Right hindlimb (tissue), 1 donor: ENCODE measurements at places on chromosomes 16 and 17.

GRCh38 chr17:44038604-44039011, 23.8 kb upstream of the TMEM101 start:
- peak; percentile 35 for DNase-seq

GRCh38 chr17:68134046-68134637, 98.6 kb downstream of the KPNA2 start:
- DNase-seq, result no peak

GRCh38 chr17:5361426-5361825, 58.0 kb downstream of the NUP88 start:
- DNase-seq, result no peak

DNA sequence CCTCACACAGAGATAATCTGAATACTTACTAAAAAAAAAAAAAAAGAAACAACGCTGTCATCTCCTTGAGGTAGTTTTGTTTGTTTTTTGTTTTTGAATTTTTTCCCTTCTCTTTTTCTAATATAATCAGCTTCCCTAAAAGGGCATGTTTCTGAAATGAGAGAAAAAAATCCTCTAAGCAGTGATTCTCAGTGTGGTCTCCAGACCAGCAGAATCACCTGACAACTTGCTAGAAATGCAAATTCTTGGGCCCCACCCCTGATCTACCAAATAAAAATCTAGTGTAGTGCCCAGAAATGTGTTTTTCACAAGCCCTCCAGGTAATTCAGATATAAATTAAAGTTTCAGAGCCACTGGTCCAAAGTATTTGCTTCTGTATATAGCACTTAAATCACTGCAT, 65.4 kb downstream of the SSH2 start:
- DNase-seq, result no peak

GRCh38 chr16:57476546-57477410, 9.5 kb downstream of the DOK4 start:
- peak; percentile 11 for DNase-seq

GRCh38 chr17:31823014-31823413, 36.0 kb downstream of the COPRS start:
- no peak for DNase-seq

DNA sequence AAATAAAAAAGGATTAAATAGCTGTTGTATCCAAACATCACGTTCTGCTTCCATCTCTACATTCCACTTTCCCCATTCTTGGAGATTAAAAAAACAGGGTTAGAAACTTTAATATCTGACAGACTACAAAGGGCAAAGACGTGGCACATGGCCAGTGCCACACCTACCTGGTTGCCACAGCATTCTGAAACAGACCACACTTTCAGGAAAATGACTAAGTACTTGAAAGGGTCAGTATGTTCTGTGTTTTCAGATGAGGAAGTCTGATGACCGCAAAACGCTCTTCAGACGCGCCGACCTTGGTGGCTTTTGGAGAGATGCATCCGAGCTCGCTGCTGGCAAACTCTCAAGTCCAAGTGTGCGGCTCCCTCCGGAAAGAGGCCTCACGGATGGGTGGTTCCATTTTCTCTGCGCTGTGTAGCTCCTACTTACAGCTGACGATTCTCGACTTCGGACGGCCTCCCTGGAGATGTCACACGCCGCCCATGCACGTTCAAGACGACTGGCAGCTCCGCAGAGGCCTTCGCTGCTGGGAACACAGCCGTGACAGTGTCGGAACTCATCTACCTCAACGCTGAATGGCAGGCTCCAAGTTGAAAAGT, 15.5 kb downstream of the MAP1LC3B start:
- peak; percentile 55 for DNase-seq

DNA sequence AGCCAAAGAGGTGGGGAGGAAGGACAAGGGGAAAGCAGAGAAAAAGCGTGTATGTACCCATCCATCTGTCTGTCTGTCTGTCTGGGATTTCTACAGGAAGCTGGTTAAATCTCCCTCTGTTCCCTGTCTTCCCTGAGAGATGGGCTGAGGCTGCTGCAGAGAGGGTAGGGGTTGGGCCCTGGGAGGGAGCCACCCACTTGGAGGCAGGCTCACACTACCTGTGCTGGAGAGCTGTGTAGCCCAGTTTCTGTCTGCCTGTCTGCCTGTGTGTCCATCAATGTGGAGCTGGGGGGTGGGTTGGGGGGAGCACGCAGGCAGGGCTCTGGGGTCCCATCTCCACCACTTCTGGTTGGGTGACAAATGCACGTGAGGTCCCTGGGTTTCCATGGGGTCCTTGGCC, 18.6 kb upstream of the C17orf113 start:
- DNase-seq, result no peak

- no peak for DNase-seq
These were observed 14.1 kb upstream of the ITGB4 start for GRCh38 chr17:75707079-75707571.

- no peak for DNase-seq
These were observed 5.7 kb upstream of the SLC38A8 start for GRCh38 chr16:84048270-84048669.

- DNase-seq, result no peak
These were observed 1.8 kb downstream of the CNTNAP4 start for GRCh38 chr16:76278980-76279379.

DNA sequence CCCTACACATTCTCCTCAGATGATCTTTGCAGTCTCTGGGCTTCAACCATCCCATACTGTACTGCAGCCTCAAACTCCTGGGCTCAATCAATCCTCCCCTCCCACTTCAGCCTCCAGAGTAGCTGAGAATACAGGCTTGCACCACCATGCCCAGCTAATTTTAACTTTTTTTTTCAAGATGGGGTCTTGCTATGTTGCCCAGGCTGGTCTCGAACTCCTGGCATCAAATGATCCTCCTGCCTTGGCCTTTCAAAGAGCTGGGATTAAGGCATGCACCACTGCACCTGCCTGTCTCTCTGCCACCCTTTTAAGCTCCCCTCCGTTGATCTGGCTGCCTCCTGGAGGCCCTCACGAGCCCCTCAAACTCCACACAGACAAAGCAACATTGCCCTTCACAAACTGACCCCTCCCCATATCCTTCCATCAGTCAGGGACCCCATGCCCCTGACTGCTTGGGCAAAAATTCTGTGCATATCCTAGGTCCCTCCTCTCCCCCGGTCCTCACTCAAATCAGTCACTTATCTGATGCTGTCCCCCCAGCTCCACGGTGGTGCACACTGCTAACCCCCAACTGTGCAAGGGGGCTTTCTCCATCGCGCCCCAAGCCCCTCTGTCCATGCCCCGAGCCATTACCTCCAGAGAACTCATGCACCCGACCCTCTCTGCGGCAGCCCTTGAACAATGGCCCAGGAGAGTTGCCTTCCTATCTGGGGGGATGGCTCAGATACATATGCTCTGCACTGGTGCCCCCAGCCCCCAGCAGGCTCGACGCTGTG, 252.9 kb downstream of the KATNIP start:
- no peak for DNase-seq

GRCh38 chr16:86040496-86040895, 141.5 kb downstream of the IRF8 start:
- DNase-seq, result no peak

DNA sequence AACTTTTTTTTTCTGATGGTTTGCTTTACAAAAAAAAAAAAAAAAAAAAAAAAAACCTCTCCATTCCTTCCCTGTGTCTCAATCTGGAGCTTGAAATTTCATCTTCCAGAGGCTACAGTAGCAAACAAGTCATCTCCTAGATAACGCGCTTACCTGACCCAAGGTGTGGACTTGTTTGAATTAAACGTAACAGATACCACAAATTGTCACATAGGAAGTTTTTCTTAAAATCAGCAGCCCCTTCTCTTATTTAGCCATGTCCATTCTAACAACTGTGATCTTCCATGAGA, 2.0 kb downstream of the STAT5B start:
- no peak for DNase-seq

- no peak for DNase-seq
These were observed 6.0 kb downstream of the DOC2A start for GRCh38 chr16:30004811-30005242.

DNA sequence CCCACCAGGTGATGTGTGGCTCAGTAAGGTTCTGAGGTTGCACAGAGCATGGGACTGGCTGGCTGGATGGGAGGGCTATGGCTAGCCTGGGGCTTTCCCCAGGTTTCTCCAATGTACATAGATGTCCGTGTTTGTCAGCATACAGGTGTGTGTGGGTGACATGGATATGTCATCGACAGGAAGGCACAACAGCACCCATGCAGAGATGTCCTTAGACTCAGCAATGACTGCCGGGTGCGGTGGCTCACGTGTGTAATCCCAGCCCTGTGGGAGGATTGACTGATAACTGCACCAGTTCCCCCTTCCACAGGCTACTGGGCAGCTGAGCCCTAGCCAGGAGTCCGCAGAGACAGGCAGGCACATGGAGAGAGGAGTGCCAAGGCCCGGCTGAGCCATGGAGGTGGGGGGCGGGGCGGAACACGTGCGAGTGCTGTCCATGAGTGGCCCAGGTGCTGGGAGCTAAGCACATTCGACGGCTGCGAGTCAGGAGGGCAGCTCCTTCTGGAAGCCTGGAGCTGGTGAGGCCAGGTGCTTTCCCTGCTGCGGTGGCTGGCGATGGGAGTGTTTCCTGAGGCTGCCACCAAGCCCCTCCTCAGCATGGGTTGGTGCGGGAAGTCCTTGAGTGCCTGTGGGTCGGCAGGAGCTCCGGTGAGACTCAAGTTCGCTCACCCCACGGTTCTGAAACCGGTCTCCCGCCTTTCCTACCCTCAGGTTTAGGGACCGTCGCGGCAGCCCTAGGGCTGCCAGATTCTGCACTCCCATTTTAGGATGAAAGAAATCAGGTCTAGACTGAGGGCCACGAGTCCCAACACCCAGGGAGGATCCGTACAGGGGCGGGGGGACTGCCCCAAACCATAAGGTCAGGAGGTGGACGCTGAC, 858 bp upstream of the ASPSCR1 start:
- DNase-seq, result no peak

DNA sequence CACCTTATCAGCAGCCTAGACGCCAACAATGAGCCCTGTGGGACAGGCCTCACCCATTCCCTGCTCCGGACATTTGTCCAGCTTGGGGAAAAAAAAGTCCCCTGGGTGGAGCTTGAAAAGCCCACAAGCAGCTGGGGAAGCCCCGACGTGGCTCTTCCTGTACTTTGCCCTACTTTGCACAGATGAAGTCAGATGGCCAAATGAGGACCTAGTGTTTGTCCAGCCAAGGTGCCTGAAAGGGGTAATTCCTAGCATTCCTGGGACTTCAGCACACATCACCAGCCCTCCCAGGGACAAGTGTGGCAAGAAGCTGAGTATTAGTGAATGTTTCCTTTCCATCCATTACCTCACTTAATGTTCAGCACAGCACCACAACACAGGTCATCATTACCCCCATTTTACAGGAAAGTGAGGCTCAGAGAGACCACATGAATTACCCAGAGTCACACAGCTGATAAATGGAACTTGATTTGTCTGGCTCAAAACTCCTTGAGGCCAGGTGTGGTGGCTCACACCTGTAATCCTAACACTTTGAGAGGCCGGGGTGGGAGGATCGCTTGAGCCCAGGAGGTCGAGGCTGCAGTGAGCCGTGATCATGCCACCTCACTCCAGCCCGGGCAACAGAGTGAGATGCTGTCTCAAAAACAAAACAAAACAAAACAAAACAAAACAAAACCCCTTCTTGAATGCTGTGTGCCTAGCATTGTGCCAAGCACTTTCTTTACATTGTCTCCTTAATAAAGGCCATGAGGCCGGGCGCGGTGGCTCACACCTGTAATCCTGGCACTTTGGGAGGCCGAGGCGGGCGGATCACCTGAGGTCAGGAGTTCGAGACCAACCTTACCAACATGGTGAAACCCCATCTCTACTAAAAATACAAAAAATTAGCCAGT, 19.9 kb upstream of the PLLP start:
- DNase-seq, result peak; percentile 31

DNA sequence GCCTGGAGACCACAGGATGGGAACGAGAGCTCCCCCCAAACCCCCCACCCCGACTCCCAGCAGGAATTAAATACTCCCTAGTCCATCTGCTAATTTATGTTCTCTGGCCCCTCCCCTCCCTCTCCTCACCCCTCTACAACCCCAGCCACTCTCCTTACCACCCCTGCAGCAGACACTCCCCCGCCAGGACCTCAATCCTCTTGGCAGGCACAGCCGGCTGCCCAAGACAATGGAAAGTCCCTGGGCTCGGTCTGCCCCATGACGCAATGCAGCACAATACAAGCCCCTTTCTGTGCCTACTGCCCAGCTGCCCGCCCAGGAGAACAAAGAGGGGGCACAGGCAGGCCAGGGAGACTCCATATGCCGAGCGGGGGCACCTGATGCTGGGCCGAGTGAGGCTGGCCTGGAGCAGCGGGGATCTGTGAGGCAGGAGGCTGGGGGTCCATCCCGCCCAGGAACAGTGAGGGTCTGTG, 30.3 kb upstream of the CDC42EP4 start:
- DNase-seq, result peak; percentile 88

DNA sequence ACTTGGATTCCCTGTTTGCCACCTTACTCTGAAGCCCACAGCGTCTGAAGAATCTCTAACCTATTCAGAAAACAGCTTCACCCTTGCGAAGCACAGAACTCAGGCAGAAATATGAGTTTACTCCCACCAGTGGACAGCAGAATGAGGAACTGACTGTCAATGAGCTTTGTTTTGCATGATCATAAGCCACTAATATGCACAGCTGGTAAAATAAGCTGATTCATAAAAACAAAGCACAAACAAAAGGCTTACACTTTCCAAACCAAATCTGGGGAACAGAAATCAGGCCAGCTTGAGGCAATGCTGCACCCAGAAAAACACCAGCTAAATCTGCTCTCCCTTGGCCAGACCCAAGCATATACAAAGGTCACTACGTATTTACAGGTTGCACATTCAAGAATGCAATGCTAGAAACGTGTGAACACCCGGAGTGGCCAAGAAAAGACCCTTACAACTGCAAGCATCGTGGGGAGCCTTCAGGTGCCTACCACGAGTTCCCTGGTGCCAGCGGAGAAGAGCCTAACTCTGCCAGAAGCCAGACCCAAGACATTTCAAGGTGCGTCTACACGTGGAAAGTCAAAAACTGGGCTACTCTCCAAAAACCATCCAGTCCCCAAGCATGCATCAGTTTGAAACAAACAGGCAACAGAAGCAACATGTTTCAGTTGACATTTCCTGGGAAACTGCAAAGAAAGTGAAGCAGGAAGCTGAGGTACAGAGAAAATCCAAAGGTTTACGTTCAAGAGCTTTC, 207.1 kb downstream of the ZFHX3 start:
- no peak for DNase-seq

- DNase-seq, result peak; percentile 50
These were observed 463.1 kb downstream of the MAF start for GRCh38 chr16:79137426-79137939.

- no peak for DNase-seq
These were observed 48.7 kb downstream of the RGS9 start for GRCh38 chr17:65185668-65186382.
